ENCODE measurements at places on chromosomes 5 and 9.

GRCh38 chr5:89916131-89916530, 493.4 kb downstream of the CETN3 start:
- DNase-seq, result no peak

- DNase-seq, result no peak
Measured at GRCh38 chr9:127975376-127976315, 5.1 kb downstream of the EEIG1 start.

- no peak for DNase-seq
Measured at GRCh38 chr9:6268826-6269397, 53.3 kb downstream of the IL33 start.

DNA sequence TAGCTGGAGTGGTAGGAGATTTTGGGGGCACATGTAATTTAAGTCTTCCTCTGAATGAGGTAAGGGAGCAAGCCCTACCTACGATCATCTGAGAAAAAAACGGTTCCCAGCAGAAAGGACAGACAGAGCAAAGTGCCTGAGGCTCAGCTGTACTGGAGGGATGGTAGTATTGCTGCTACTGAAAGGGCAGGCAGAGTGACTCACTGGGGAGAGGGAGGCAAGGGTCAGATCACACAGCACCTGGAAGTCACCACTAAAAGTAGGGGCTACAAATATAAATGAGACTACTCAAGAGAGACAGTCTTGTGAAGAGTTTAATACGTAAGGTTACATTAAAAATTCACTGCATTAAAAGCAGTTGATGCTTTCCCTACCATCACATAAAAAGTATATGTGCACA, 75.9 kb downstream of the NFIB start:
- DNase-seq, result no peak

DNA sequence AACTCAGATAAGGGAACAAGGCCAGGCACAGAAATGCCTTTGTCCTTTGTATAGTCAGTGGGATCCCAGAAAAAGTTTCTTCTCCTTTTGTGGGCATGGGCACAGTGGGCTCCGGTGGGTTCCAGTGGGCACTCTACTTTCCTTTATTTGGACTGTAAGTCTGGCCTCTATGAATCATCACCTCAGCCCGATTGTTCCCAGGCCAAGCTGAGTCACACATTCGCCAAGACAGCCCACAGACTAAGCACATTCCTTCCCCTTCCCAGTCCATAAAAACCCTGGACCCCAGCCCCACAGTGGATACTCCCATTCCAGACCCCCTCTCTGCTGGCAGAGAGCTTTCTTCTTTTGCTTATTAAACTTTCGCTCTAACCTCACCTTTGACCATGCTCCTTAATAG, 165.0 kb downstream of the FBXL17 start:
- DNase-seq, result no peak

DNA sequence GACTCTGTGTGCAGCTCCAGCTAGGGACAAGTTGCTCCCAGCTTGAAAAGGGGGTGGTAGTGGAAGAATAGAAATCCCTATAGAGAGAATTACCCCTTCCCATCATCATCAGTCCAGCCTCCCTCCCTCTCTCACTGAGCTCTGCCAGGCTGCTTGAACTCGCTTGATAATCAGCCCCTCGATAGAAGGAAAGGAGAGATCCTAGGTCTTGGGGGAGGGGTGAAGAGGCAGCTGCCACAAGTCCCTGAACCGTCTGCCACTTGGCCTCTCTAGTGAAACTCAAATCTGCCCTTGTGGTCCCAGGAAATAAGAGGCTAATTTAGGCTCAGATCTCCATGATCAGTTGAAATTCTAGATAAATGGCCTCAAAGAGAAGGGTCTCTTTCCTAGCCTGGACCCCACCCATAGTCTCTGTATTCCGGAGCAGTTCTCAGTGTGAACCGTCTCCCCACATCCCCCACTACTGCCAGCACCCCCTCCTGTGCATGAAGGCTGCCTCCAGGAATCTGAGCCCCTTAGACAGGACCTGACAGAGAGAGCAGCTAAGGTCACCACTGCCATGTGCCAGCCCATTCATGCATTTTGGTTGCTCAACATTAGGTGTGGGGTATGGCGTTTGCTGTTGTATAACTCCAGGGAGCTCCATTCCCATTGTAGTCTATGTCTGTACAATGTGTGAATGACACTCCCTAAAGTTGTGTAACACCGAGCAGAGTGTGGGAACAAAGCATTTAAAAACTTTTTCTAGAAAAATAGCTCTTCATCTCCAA, 5.5 kb downstream of the DNAJB5 start:
- DNase-seq, result no peak

- no peak for DNase-seq
Measured at GRCh38 chr5:170306381-170306831, 8.8 kb upstream of the LCP2 start.

DNA sequence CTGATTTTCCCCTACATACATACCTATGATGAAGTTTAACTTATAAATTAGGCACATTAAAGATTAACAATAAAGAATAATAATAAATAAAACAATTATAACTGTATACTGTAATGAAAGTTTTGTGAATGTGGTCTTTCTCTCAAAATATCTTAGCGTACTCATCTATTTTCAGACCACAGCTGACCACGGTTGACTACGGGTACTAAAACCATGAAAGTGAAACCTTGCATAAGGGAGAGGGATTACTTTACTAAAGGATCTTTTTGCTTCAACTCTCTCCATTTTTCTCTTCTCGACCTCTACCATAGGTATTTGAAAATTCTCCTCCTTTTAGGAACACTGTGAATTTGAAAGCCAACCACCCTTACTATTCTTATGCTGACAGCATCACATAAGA, 475.5 kb downstream of the CETN3 start:
- no peak for DNase-seq

- no peak for DNase-seq
Measured at GRCh38 chr9:6955251-6955921, 197.6 kb downstream of the KDM4C start.

DNA sequence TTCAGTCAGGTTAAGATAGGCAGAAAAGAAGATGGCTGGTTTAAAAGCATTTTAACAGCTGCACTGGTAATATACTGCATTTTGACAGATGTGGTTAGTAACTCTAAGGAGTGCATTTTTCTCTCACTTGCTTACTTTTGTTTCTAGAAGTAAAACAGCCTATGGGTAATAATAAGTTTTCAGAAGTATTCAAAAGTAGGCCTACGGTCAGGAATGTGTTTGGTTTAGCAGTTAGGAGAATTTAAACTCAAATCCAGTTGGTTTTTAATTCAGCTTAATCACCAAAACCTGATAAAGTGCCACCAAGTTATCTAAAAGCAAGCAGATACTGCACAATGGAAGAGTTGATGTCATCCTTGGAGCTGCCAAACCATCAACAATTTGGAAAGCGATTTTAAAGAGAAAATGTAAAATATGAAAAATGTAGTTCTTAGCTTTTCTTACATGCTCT, 160.3 kb downstream of the ARSB start:
- no peak for DNase-seq
